Activated naive CD8-positive, alpha-beta T cell treated with anti-CD3 and anti-CD28 coated beads, Interleukin-2, amount 50 U/mL, for 24 hours (primary cell): ENCODE measurements at places on chromosomes 7 and 10.
A peak's percentile ranks its signal among the peaks of the same experiment; 100 is the strongest.

DNA sequence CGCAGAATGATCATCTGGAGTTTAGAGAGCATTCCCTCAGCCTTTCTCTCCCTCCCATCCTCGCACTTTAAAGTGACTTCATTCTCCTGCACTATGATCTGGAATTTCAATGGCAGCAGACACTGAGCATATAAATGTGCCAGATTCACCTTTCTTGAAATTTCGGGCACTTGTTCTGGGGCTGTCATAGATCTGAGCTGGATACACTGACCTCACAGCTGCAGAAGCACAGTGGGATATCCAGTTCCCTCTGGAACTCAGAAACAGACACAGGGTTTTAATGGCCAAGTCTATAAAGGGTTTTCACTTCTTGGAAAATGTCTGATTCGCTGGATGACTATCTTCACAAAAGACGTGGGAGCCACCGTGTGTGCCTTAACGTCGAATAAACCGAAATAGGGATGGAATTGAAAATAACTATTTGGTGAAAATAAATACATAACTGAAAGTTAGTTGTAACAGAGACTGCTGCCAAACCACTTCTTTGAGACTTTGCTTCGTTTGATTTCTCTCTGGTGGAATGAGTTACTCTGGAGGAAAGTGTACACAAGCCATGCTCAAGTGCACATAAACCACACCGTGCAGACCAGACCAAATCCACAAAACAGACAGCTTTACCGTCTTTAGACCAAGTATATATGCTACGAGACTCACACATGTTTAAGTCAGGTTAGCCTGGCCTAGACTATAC, 126.1 kb downstream of the SVIL start:
- DNase-seq = no peak

GRCh38 chr10:132107186-132107948, 41.6 kb downstream of the JAKMIP3 start:
- no peak for DNase-seq

DNA sequence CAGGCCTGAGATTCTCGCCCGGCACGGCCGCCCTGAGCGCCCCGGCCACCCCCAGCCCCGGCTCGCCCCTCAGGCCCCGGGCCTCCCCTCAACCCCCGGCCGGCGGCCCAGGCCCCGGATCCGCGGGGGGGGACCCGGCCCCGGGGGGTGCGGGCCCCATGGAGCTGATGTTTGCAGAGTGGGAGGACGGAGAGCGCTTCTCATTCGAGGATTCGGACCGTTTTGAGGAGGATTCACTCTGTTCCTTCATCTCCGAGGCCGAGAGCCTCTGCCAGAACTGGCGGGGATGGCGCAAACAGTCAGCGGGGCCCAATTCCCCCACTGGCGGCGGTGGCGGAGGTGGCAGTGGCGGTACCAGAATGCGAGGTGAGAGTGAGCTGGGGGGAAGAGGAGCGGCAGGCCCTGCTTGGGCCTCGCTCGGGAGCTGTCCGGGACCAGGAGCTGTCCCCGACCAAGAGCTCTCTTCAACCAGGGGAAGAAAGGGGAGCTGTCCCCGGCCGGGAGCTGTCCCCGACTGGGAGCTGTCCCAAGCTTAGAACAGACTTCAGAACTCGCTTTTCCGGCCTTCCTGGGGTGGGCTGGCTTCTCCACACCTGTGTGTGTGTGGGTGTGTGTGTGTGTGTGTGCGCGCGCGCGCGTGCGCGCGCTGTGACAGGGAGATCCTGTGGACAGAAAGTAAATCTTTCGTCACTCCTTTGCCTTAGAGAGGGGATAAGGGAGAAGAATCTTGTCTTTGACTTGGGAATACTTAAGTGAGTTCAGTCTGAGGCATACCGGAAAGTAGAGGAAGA, 510 bp downstream of the ZSWIM8 start:
- peak; percentile 49 for DNase-seq

GRCh38 chr7:21463524-21463923, 35.6 kb downstream of the SP4 start:
- DNase-seq = no peak

GRCh38 chr10:125062914-125063230, 97.5 kb downstream of the CTBP2 start:
- DNase-seq = no peak

DNA sequence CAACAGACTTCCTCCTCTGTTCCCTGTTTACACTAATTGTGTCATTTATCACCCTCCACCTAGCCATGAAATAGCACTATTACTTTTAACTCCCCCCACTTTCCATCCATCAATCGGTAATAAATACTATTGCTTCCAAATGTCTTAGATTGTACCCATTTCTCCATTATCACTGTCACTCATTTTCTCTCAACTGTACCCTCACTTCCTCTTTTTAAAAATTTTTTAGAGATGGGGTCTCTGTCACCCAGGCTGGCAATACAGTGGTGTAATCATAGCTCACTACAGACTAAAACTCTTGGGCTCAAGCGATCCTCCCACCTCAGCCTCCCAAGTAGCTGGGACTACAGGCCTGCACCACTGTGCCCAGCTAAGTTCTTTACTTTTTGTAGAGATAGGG, 123.5 kb upstream of the EGR2 start:
- DNase-seq = no peak

DNA sequence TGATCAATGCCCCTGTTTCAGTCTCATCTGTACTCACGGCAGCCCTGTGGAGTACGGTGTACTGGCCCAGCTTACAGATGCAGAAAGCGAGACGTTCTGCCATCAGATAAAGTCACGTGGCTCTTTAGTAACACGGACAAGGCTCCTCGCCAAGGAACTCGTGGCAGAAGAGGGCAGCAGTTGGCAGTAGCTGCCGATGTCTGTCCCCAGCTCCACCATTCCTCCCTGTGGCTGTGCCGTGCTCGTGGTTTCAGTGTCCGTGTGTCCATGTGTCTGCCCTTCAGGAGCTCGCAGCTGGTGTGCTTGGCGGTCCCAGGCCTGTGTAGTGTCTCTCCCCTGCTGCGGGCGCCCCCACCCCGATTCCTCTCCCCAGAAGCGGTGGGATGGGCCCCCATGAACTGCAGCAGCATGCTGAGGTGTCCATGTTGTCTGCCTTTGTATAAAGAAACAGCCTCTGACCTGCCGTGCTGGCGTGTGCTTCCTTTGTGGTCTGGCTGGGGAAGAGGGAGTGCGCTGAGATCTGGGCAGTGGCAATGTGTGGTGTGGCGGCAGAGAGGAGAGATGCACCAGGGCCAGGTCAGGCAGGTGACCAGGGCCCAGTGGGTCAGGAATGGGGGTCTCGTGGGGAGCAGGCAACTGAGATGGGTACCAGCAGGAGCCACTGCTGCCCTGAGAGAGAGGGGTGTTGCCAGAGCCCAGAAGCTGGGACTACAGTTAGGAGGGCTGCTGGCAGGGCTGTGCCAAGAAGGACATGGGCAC, 9.8 kb downstream of the RHBDD2 start:
- DNase-seq = no peak

DNA sequence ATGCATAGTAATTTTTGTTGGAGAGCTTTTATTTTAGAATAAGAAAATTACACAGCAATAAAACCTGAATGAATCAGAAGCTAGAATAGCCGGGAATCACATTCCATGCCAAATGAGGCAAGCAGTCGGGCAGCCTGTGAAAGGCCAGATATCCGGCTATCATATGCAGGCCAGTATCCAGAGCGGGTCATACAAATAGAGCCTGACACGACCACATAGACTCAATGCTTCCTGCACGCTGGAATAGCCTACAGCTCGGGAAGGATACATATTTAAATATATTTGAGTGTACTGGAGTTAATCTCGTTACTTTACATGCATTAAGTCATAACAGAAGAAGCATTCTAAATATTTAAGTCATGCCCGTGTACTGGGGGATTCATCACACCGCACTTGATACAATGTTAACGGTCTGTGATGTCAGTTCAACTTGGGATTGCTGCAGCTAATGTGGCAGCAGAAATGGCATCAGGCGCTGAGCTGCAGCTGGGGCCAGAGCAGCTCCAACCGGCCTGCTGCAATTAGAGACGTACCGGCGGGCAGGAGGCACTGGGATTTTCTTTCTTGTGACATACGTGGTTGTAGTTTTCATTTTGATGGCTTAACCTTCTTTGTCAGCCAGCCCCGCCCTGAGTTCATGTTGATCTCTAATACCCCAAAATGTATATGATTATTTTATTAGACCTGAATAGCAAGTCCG, 112.0 kb downstream of the EBF3 start:
- DNase-seq = no peak
